Stimulated activated CD4-positive, alpha-beta T cell treated with anti-CD3 and anti-CD28 coated beads, Interleukin-4, amount 100 ng/mL, for 48 hours (primary cell): ENCODE measurements at places on chromosomes 5 and 9.

DNA sequence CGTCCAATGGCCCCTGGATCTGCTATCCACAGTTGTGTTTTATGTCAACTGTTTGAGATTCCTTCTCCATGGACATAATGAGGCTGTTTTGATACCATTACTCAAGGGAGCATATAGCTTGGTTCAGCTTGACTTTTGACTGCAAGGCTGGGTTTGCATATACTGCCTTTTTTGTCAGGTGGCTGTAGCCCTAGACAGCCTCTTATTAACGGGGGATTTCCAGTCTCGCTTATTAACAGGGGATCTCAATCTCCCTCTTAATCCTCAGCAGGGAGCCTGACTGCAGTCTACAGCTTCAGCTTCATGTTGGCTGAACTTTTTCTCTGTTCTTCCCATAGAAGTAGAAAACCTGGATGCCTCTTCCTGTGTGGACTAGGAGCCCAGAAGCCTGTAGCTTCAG, 73.7 kb upstream of the TNC start:
- no peak for DNase-seq

- DNase-seq = peak; percentile 7
These were observed at the start of gene NREP for GRCh38 chr5:111756581-111757354. NREP (minus strand) TSS chr5:111757194; CDS start chr5:111755772, 1,422 bp downstream.

- DNase-seq = no peak
These were observed 59.7 kb downstream of the MTX3 start for GRCh38 chr5:79931409-79931808.

- peak; percentile 9 for DNase-seq
These were observed 77.7 kb downstream of the DNAH5 start for GRCh38 chr5:13866792-13867191.

DNA sequence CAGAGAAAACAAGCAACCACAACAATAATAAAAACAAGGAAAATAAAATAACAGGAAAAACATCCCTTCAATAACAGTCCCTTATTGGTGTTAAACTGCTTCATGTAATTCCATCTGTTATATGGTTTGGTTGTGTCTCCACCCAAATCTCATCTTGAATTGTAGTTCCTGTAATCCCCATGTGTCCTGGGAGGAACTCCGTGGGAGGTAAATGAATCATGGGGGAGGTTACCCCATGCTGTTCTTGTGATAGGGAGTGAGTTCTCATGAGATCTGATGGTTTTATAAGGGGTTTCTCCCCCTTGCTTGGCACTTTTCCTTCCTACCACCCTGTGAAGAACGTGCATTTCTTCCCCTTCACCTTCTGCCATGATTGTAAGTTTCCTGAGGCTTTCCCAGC, 369.8 kb downstream of the TMEM232 start:
- no peak for DNase-seq

DNA sequence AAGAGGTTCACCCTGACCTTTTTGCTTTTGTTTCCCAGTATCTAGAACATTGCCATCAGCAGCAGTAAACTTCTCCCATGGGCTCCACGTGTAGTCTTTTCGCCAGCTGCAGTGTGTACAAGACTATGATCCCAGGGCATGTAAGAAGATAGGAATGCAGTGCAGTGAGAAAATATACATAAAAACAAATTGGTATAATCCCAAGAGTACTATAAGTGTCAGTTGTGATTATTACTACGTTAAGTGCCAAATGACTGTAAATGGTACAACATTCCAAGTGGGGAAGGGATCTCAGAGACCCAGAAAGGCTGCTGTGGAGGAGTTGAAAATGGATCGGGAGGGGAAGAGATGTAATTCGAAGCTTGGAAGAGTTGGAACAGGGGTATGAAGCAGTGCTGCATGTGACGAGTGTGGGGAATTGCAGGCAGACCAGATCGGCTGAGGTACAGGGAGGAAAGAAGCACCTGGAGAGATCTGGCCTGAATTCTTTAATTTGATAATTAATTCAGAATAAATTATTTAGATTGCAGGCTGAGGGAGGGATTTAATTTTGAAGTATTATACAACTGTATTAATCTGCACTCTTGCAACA, 95.1 kb downstream of the FBXL7 start:
- DNase-seq = no peak

GRCh38 chr5:177601577-177602457, 1.9 kb downstream of the B4GALT7 start:
- DNase-seq = no peak

- no peak for DNase-seq
These were observed 3.1 kb downstream of the TSPAN17 start for GRCh38 chr5:176650354-176650884.

DNA sequence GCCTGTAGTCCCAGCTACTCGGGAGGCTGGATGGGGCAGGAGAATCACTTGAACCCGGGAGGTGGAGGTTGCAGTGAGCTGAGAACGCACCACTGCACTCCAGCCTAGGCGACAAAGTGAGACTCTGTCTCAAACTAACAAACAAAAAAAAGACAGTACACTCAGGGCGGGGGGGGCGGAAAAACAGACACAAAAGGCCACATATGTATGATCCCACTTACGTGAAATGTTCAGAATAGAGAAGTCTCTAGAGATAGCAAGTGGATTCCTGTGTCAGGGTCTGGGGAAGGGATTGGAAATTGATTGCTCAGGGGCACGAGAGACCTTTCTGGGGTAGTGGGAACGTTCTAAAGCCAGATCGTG, 9.0 kb upstream of the LCN1 start:
- DNase-seq = no peak

DNA sequence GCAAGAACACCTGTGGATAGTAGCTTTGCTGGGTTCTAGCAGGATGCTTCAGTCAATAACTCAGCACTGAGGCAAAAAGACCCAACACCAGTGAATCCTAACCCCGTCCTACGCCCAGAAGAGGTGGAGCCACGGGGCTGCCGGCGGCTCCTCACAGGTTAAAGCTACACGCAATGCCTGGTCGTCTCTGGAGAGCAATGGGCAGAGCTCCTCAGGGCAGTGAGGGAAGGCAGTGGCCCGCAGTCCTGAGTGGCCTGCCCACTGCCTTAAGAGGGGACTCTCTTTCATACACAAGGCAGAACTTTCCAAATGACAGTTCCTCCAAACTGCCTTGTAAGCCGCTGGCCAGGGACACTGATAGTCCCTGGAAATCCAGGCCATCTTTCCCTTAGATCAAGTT, 244.2 kb upstream of the IRX2 start:
- no peak for DNase-seq

DNA sequence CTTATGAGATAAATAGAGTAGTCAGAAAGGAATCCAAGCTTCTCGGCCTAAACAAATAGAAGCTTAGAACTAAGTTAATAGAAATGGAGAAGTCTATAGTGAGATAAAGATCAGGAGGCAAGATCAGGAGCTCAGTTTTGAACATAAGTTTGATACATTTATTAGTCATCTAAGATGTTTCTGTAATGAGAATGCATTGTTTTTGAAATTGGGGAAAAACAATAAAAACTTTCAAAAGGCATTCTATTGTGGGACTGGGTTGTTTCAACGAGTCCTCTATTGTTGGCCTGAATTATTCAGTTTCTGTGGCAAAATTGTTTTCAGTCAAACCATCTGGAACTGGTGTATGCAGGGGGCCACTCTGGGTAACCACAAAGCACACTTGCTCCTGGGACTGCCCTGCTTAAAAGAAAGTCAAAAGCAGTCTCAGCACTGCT, 181.0 kb upstream of the CLINT1 start:
- no peak for DNase-seq

GRCh38 chr5:128353441-128354107, 184.5 kb downstream of the FBN2 start:
- DNase-seq = no peak

- no peak for DNase-seq
These were observed 632.4 kb downstream of the SEMA5A start for GRCh38 chr5:8913522-8913921.

DNA sequence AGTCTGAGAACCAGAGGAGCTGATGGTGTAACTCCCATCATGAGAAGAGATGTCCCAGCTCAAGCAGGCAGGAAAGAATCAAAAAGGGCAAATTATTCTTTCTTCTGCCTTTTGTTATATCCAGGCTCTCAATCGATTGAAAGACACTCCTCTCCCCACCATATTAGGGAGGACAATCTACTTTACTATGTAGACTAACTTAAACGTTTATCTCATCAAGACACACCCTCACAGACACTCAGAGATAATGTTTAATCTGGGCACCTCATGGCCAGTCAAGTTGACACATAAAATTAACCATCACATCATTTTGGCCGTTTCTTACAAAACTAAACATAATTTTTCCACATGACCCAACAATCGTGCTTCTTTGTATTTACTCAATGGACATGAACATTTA, 534.3 kb upstream of the RORB start:
- DNase-seq = no peak

DNA sequence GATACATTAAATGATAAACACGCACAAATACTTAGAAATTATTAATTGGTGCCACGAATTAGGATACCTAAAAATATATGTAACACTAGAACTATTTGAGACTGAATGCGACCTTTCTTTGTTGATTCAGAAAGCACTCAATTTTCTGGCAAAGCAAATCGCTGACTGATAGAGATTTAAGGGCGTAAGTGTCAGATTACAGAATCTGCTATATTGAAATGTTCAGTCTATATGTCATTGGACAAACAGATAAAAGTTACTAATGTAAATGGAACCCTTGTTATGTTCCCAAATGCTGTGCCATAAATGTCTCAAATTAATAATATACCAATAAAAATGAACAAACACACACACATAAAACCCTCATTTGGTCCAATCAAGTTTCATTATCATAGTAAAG, 137.9 kb downstream of the MPDZ start:
- DNase-seq = no peak

- DNase-seq = no peak
These were observed 80.7 kb downstream of the LMX1B start for GRCh38 chr9:126694206-126695081.

GRCh38 chr5:91049800-91050199, 333.3 kb downstream of the ARRDC3 start:
- DNase-seq = no peak

GRCh38 chr5:63953217-63953616, 9.0 kb downstream of the HTR1A start:
- DNase-seq = no peak

- DNase-seq = no peak
These were observed 197.7 kb downstream of the TENT4A start for GRCh38 chr5:6910950-6911349.

GRCh38 chr9:94869415-94869843, 142.9 kb downstream of the AOPEP start:
- peak; percentile 25 for DNase-seq

- DNase-seq = no peak
These were observed 66.4 kb downstream of the DAPK1 start for GRCh38 chr9:87564111-87564510.

DNA sequence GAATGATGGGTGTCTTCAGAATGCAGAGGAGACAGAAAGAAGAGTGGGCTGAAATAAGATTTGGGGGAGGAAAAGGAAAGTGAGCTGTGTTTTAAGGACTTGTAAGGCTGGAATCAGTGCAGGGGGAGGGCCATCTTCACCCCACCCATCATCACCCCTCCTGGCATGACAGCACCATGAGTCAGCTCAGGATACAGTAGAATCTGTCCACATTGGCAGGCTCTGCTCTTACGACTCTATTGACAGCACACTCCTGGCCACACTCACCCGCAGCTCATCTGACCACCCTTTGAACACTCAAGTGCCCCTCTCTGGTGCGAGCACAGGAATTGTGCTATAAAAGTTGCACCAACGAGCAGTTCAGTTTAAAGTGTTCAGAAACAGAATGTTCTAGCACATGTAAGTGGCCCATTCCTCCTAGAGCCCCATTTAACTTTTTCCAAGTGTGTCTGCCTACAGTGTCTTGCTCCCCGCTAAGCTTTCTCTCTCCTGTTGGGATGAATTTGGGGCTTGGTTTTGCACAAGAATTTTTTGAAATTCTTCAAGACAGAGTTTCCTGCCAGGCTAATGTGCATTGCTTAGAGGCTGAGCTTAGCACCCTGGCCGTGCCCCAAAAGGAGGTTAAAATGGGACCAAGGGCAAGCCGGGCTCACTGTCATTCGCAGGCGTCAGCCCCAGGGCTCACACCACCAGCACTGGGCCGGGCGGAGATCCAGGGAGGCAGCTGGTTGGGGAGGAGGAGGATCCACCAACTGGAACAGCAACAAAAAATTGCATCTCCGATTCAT, 12.0 kb downstream of the ADRA1B start:
- no peak for DNase-seq

- no peak for DNase-seq
These were observed 117.4 kb upstream of the GPR151 start for GRCh38 chr5:146633323-146633764.

DNA sequence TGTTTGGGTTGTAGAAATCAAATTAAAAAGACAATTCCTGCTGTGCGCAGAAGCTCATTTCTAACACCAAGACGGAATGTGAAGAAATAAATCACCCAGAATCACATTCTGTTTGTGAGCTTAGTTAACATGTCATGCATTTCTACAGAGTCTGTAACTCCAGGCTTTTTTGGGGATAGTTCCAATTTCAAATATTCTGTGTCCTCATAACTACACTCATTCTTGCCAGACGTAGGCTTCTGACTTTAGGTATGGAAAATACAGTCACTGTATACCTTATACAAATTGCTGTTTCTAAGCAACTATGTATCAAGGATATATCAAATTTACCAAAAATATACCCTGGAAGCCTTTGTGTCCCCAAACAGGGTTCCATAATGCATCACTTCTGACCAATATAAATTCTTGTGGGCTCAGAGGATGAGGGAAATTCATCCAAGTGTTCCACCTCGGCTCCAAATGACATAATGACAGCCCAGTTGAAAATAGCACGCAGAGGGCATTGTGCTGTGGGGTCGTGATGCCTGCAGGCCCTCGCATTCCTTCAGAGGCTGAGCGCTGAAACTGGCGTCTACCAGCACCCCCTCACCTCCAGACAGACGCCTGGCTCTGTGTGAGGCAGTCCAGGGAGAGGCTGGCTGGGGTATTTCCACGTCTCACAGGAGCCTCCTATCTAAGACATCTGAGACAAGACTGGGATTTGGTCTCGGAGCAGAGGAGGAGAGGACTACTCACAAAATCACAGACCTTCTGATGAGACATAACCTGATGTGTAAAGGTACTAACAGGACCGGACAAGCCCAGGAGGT, 79.8 kb downstream of the KLF4 start:
- no peak for DNase-seq

- no peak for DNase-seq
These were observed 16.7 kb upstream of the SLC25A51 start for GRCh38 chr9:37920471-37921167.

DNA sequence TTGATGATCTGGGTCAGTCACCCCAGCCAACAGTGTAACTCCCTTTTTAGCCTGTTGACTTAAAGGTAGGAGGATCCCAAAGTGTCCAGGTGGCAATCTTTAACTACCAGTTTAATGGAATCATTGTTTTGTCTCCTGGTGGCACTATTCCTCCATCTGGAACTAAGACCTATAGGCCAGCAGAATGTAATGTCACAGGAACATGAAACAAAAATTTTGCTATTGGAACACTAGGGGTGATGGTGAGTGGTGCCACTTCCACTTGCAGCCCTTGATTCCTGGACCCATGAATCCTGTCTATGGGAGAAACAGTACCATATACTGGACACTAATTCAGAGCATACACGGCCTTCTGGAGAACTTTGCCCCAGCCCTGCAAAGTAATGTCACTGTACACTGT, 219.5 kb upstream of the RASA1 start:
- DNase-seq = no peak

- no peak for DNase-seq
These were observed 459.4 kb upstream of the ITGA1 start for GRCh38 chr5:52328220-52328806.

GRCh38 chr9:29830821-29831220, 2257.5 kb upstream of the C9orf72 start:
- DNase-seq = no peak
